ENCODE measurements at places on chromosomes 1 and 21.

- no peak for DNase-seq
These were observed 29.9 kb downstream of the ACTN2 start for GRCh38 chr1:236716160-236716559.

- no peak for DNase-seq
These were observed 353.8 kb upstream of the PLXNA2 start for GRCh38 chr1:208598021-208598420.

GRCh38 chr1:14804626-14805025 is 206.1 kb downstream of the KAZN start:
- DNase-seq: no peak

GRCh38 chr1:78223417-78224215 is 177.8 kb downstream of the GIPC2 start:
- no peak for DNase-seq

DNA sequence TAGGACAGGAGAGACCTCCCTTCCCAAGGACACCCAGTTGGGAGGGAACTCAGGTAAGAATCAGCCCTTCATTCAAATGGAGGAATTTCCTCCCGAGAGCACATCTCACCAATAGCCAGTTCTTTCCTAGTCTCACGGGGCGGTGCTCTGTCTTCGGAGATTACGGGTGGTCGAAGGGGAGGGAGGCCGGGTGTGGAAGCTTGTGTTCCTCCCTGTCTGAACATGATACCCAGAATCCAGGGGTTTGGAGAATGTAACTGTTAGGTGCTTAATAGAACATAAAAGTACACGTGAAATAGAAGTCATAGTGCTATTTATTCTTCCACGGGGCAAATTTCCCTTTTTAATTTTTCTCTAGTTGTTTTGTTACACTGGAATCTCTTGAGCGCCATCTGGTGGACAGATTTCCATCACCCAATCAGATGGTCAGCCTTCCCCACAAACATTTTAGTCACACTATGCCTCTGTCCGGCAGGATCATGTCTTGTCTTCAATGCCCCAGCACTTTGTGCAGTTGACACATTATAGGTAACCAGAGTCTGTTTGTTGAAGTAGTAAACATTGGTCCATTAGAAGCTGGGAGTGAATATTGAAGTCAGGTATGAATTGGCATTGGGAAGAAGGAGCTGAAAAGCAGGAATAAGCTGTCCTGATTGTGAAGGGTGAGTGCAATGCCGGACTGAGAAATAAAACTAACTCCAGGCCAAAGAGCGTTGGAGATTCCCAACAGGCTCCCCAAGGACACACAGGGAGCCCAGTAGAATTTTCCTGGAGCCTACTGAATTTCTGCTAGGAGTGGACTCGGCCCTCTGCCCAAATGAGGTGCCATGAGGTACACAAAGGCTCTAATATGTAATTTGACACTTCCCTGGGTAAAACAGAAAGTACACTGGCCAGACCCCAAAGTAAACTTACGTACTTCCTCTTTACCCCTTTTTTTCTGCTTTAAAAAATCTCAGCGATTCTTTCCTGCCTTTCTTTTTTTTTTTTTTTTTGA is 27.6 kb upstream of the ZNF697 start:
- DNase-seq: peak; percentile 3

GRCh38 chr1:15475752-15476314 is at the start of gene CELA2B:
TSS of gene CELA2B (plus strand) at chr1:15476104. CDS start at chr1:15476126, 22 bp downstream.
- DNase-seq: no peak

DNA sequence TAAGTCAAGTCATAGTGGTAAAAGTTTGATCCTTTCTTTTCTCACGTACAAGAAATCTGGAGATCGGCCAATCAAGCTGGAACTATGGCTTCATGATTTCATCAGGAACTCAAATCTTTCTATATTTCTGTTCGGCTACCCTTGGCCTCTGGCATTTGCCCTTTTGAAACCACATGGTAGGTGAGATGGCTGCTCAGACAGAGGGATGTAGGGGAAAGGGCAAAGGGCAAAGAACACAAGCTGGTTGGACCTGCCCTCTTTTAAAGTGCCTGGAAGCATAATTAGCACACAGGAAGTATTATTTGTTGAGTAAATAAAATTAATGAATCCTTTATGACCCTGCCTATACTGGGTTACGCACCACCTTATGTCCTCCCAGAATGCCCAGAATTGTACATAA is 11.5 kb upstream of the RGS1 start:
- no peak for DNase-seq

- DNase-seq: no peak
These were observed 19.2 kb downstream of the NLRP3 start for GRCh38 chr1:247435030-247435758.

DNA sequence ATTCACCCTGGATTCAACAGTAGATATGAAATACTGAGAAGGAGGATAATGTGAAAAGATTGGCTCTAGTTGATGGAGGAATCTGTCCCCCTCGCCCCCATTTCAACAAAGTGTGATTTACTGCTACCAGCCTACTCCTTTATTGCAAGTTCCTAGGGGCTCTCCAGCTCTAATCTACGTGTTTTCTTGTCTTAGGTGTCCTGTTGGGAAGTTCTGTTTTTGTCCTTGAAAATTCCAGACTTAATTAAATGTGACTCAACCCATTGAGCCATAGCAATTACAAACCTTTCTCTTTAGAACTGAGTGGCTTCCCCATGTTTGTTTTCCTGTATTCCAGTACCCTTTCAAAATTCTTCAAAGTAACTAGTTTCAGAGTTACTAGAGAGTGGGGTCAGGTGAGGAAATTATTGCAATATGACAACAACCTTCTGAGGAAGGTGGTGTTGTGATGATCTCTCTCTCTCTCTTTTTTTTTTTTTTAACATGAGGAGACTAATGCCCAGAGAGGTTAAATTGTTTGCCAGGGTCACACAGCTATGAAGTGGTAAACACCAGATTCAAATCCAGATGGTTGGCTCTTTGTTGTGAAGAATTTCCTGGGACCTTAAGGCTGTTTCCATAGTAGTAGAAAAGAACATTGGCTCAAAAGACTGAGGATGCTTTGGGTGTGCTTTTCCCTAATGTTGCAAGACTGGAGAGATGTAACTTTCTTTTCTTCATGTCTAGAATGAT is 3.5 kb downstream of the RGL1 start:
- no peak for DNase-seq

All from stimulated activated CD8-positive, alpha-beta memory T cell treated with anti-CD3 and anti-CD28 coated beads, Interleukin-12 subunit alpha, Interleukin-12 subunit beta, amount 100 ng/mL, for 4 hours (primary cell).